ENCODE measurements at places on chromosomes 7 and 10. TPM values are rescaled to one million over a fixed set of nuclear protein-coding genes. Genes with fewer than 3 reads are reported as not detected.

DNA sequence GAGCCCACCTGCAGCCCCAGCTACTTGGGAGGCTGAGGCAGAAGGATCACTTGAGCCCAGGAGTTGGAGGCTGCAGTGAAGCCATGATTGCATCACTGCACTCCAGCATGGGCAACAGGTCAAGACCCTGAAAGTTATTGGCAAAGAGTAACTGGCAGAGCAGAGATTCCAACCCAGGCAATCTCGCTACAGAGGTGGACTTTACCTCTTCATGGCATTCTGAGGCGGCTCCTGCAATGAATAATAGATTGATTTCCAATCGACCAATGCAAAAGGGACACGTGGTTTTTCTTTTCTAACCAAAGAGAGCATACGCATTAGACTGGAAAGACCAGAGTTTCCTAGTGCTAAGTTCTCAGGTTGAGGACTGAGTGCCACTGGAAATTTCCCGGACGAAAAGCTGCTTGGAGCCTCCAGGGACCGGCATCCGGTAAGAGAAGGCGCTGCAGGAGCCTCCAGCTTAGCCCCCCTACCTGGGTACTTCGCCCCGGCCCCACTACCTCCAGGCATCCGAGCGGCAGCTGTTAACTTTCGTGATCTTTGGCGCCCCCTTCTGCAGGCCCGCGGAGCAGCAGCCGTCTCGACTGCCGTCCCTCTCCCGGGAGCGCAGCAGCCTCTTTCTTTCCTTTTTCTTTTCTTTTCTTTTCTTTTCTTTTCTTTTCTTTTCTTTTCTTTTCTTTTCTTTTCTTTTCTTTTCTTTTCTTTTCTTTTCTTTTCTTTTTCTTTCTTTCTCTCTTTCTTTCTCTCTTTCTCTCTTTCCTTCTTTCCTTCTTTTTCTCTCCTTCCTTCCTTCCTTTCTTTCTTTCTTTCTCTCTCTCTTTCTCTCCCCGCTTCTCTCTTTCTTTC lies 4.1 kb downstream of the MBLAC1 start:
- peak; percentile 76 for DNase-seq

DNA sequence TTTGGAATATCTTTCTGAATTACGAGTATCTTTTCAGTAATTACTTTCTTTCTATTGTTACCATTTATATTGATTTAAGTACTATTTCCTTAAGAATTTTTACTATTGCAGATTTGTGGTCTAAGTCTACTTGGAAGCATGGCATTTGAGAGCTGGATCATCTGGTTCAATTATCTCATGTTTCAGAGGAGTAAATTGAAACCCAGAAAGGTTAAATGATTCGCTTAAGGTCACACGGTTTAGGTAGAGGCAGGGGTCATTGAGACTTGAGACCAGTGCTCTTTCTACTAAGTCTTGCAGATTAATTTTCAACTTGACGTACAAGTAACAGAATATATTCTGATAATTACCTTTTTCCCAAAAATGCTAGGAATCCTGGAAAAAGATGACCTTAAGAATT lies 109.2 kb upstream of the GLCCI1 start:
- no peak for DNase-seq

DNA sequence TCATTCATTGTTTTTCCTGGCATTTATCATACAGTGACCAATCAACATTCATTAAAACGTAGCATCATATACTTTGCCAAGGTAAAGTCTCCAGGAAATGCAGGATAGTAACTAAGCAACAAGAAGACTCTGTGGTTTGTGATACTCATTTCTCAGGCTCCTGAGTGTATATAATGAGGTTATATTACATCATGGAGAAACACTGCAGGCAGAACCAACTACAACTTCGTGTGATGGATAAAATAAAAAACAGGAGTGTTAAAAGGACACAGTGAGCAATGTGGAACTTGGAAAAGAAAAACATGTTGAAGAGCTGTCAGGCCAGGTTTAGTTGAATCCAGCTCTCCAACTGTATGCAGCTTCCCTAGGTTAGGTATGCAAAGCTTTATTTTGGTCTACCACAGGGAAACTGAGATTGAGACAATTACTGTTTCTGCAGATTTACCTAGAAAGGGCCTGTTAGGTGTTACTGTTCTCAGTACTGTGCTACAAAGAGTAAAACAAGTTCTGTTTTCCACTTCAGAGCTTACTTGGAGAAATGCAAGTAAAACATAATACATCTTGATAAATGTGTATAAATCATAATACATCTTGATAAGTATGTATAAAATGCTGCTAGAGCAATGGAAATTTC lies 7.8 kb upstream of the CCNY start:
- no peak for DNase-seq

DNA sequence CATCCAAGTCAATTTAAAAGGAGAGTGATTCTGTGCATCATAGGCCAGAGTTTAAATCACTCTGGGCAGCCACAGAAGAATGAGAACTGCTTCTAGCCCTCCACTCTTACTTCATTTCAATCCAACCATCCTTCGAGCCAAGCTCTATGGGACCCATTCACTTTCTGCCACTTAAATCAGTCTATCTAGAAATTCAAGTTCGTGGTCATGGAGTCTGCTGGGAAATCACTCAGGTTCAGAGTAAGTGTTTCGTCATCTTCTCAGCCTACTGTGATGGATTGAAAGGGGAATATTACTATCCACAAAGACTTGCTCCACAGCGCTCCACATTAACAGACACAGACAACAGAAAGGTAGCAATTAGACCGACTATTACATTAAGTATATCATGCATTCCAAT lies 4.6 kb downstream of the DCLRE1C start:
- no peak for DNase-seq

DNA sequence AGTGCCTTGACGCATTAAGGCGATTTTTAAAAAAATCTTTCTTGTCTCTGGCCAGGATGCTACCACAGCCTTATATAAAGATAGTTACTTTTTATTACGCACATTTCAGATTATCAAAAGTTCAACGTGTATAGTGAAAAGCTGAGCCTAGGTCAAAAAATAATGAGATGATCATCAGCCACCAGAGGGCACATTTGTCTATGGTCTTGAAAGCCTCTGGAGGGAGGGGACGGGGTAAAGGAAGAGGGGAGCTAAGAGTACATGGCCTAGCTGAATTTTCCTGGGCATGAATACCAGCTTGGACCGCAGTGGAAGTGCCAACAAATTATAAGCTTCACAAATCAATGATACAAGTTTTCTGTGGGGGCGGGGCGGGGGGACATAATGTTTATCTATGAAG lies 285.9 kb upstream of the SMIM30 start:
- DNase-seq: peak; percentile 78

- DNase-seq: peak; percentile 90
Observed at GRCh38 chr7:20172736-20173334, 44.3 kb downstream of the MACC1 start.

- DNase-seq: no peak
Observed at GRCh38 chr7:128777156-128778123, 1.8 kb upstream of the OPN1SW start.

DNA sequence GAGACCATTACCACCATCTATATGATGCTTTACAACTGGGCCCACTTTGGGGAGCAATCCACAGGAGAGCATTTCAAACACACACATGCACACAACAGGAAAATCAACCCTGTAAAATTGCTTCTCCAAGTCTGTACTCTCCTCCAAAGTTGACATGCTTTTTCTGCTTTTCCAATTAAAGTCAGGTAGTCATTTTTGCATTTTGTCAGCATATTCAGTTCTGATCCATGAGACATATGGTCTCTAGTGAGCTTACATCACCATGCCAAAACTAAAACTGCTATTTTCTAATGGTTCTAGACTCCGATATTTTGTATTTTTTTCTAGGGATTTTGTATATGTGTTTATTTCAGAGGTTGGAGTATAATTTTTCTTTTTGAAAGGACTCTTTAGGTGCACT lies 373.5 kb upstream of the LRRTM3 start:
- no peak for DNase-seq

GRCh38 chr7:96407427-96407826 lies 85.5 kb upstream of the SLC25A13 start:
- no peak for DNase-seq

GRCh38 chr10:63137306-63137705 lies 4.2 kb downstream of the NRBF2 start:
- DNase-seq: peak; percentile 95

GRCh38 chr7:24323961-24324480 lies 40.0 kb downstream of the NPY start:
- no peak for DNase-seq

DNA sequence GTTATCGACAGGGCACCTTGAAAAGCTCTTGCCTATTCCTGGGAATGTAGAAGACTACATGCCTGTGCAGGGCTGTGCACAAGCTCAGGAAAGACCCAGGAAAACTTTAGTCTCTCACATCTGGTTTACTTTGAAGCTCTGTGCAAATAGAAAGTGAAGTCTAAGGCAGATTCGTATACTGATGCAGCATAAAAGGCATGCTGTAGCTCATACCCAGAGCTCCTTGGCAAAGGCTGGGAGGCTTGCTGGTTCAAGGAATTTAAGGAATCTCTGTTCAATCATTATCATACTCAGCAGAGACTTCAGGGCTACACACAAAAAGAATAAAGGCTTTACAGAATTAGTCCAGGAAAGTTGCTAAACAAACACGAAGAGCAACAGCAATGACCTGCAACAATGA lies 192.0 kb downstream of the OTUD1 start:
- DNase-seq: no peak

DNA sequence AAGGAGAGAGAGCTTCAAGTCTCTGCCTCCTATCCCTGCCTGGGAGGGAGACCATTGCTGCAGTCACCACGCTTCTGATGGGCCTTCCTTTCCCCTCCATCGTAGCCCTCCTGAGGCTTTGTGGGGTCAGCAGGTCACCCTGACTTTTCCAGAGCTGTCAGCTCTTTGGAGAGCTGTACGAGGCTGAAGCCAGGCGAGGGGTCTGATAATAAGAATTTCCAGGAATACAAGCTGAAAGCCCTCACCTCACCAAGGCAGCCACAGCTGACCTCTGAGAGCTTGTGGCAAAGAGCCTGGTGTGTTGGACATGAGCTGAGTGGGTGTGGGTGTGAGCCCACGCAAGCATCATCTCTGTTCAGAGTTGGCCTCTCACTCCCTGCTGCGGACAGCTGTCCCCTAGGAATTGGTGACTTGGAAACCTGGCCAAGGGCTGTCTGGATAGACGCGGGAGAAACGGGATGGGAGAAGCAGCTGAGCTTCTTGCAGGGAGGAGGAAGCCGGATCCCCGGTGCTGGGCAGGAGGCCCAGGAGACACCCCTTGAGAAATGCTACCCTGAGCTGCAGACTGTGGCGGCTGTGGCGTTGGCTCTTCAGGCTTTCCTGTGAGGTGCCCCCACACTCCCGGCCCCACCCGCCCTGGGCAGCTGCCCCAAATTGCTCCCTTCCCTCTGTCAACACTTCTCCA lies 122.1 kb upstream of the BTBD16 start:
- no peak for DNase-seq

GRCh38 chr10:3807928-3808496 lies 23.0 kb upstream of the KLF6 start:
- DNase-seq: no peak

GRCh38 chr10:43350156-43350555 lies 21.3 kb upstream of the FXYD4 start:
- no peak for DNase-seq

- no peak for DNase-seq
Observed at GRCh38 chr7:6330657-6331056, 58.2 kb upstream of the CYTH3 start.

- DNase-seq: no peak
Observed at GRCh38 chr10:80964955-80965614, 427.4 kb downstream of the SH2D4B start.

DNA sequence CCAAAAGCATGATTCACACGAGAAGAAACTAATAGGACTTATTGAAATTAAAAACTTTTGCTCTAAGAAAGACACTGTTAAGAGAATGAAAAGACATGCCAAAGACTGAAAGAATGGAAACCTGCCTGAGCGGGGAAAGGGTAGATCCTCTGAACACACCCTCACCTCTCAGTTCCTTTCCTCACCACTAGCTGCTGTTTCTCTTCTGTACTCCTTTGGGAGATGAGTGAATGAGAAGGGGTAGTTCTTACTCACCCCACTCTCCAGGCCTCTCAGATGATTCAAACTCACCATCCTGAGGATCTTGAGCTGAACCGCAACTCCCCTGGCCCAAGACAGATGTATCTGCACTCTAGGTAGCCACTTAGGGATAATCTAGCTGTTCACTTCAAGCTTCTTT lies 41.9 kb downstream of the IQUB start:
- DNase-seq: peak; percentile 30

GRCh38 chr10:77643795-77644468 lies 6.3 kb upstream of the KCNMA1 start:
- peak; percentile 62 for DNase-seq

- DNase-seq: no peak
Observed at GRCh38 chr10:74039561-74040145, 41.7 kb downstream of the VCL start.

- no peak for DNase-seq
Observed at GRCh38 chr10:74445493-74445892, 294.5 kb downstream of the ADK start.

Gene TMEM130
- not detected for total RNA-seq

Gene PWWP2B
- total RNA-seq: 6.4 TPM

Gene NKX6-2
- total RNA-seq: not detected

Gene PLAU
- not detected for total RNA-seq

Gene CCDC201
- not detected for total RNA-seq

Gene EFCAB10
- not detected for total RNA-seq

Gene KIF20B
- 10.5 TPM for total RNA-seq

Gene PLXDC2
- not detected for total RNA-seq

Gene HDAC9
- total RNA-seq: 19.9 TPM

Measured in SK-MEL-5 (cell line).